ENCODE measurements at places on chromosomes 12 and 14.

- DNase-seq: no peak
Measured at GRCh38 chr14:20194101-20194500, 3.4 kb downstream of the OR11G2 start.

GRCh38 chr12:14695715-14696141, 671 bp downstream of the GUCY2C start:
- no peak for DNase-seq

DNA sequence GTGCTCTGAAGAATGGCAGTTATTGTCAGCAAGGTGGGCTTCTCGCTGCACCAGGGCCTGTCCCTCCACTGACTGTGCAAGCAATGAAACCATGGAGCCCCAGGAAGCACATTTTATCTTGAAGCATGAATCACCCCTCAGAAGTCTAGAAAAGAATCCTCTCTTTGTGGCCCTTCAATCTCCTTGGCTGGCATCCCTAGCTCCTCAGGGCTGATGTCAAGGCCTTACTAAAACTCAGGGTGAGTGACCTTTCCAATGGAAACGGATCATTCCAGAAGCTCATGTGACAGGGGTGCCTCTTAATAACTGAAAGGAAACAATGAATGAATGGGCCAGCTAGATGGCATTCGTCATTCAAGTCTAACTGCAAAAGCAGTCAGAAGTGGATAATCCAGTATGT, 22.3 kb upstream of the PLEKHH1 start:
- DNase-seq: no peak

GRCh38 chr12:130752692-130753230, 36.7 kb upstream of the RIMBP2 start:
- no peak for DNase-seq

GRCh38 chr14:84493779-84494178, 1036.2 kb upstream of the FLRT2 start:
- DNase-seq: no peak

GRCh38 chr14:103382376-103382775, 2.8 kb upstream of the MARK3 start:
- no peak for DNase-seq

GRCh38 chr12:109814600-109815150, 18.5 kb downstream of the TRPV4 start:
- DNase-seq: no peak

- no peak for DNase-seq
Measured at GRCh38 chr12:46787496-46788055, 38.2 kb downstream of the SLC38A4 start.

- peak; percentile 49 for DNase-seq
Measured at GRCh38 chr12:28440081-28440608, 249.9 kb downstream of the CCDC91 start.

- DNase-seq: no peak
Measured at GRCh38 chr12:49236423-49236822, 28.5 kb upstream of the TUBA1C start.

DNA sequence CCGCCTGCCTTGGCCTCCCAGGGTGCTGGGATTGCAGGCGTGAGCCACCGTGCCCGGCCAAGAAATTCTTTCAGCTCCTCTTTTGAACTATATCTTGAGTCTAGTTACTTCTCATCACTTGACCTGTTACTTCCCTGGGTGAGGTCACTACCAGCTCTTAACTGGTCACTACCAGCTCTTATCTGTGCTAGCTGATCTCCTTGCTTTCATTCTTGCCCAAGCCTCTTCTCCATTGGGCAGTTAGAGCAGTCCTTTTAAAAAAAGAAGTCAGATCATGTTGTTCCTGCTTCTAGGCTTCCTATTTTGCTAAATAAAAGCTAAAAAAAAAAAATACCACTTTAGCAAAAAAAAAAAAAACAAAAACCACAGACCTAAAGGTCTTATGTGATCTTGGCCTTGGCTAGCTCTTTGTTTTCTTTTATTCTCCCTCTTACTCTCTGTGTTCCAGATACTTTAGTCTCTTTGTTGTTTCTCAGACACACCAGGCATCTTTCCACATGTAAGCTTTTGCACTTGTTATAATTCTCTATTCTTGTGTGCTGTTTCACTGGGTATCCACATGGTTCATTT, 63.5 kb downstream of the RAD51B start:
- no peak for DNase-seq

- DNase-seq: no peak
Measured at GRCh38 chr12:52534482-52534881, 14.3 kb upstream of the KRT5 start.

DNA sequence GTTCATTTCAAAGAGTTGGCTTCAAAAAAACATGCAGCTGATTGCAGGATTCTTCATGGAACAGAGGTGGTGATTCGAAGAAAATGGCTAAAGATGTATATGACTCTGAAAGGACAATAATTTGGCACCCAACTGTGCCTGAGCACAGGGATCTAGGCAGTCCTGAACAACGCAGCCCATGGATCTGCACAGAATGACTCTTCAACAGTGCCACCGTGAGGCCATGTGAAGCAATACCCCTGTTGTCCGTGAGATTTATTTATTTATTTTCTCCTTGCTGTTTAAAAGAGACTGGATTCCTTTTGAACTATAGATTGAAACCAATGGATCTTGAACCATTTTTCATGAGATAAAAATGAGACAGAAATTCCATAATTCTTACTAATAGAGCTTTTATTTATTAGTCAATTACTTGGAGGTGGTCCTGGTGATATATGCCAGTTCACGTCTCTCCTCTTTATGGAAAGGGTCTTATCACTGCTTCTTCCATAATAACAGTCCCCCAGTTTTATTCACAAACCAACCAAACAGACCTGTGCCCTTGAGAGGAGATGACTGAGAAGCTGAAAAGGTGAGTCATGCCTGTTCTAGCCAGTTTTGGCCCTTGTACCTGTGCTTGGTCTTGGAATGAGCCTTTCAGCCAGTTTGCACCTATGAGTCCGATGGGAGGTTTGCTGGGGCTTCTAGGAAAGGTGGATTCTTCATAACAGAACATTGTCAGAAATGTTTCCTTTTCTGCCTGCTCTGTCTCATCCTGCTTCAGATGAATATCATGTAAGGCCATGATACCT, 1598.3 kb downstream of the AACS start:
- no peak for DNase-seq

GRCh38 chr14:70130482-70130881, 58.3 kb downstream of the SLC8A3 start:
- DNase-seq: peak; percentile 80

DNA sequence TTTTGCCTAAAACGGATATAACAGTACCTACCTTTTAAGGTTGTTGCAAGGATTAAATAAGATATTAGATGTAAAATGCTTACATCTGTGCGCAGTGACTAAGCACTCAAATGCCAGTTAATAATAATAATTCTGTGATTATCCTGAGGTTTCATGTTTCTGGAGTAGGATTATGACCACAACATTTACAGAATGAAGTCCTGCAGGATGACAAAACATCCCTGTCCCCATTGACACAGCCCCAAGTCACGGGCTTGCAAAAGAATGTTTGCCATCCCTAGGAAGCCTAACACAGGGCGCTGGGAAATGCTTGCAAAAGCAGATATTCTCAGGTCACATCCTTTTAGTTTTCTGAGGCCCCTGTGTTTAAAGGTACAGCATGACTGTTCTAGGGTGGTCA, 20.1 kb downstream of the SUSD6 start:
- DNase-seq: no peak

DNA sequence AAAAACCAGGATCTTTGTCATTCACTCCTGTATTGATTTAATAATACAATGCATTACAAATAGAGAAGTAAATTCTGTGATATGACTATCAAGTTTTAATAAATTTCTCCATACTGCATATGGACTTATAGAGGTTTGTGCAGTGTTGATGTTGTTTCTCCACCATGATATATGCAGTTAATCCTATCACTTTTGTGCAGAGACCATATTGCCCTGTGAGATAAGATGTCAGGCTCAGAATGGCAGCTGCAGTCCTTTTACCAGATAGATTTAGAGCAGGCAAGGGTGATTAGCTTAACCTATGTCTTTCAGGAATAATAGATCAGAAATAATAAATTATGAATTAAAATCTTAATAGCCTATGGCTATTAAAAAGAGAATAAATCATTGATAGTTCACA, 38.6 kb upstream of the KCNJ8 start:
- DNase-seq: no peak

GRCh38 chr14:24701062-24701461, 67.1 kb upstream of the GZMB start:
- no peak for DNase-seq

DNA sequence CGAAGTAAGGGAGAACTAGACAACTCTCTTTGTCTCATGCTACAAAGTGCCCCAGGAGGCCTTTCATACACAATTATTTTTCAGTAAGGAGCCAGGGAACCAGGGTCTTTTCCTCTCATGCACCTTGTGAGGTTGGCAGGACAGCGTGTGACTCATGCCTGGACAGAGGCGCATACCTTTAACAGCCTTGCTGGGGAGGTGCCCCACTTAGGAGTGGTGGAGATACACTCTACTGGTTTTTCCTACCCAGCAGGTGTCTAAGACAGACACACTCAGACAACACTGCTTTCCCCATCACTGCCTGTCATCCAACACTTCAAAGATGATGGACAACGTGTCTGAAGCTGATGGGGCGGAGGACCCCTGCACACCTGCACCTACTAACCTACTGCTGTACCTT, 49.1 kb downstream of the B4GALNT3 start:
- no peak for DNase-seq

- no peak for DNase-seq
Measured at GRCh38 chr12:128600886-128601285, 222.9 kb downstream of the SLC15A4 start.

GRCh38 chr12:66188584-66189485, at the start of gene IRAK3:
Gene IRAK3, plus strand, starts transcription at chr12:66189214. Its CDS starts 86 bp downstream, at chr12:66189300.
- DNase-seq: no peak

DNA sequence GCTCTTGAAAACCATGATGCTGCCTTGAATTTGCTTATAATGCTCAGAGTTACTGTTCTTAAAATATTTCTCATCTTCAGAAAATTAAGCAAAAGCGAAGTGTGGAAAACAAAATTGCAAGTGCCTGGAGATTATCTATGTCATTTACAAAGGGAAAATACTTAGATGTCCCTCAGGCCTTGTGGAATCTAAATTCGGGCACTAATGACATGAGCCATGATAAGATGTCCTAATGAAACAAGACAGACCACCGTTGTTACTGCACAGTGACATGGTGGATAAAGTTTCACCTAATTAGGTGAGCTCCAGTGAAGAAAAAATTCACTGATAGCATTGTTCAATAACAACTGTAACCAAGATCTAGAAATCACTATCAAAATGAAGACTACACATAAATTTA, 30.4 kb downstream of the PPP1R13B start:
- DNase-seq: no peak

GRCh38 chr12:11621797-11622423, 27.6 kb upstream of the ETV6 start:
- DNase-seq: no peak

DNA sequence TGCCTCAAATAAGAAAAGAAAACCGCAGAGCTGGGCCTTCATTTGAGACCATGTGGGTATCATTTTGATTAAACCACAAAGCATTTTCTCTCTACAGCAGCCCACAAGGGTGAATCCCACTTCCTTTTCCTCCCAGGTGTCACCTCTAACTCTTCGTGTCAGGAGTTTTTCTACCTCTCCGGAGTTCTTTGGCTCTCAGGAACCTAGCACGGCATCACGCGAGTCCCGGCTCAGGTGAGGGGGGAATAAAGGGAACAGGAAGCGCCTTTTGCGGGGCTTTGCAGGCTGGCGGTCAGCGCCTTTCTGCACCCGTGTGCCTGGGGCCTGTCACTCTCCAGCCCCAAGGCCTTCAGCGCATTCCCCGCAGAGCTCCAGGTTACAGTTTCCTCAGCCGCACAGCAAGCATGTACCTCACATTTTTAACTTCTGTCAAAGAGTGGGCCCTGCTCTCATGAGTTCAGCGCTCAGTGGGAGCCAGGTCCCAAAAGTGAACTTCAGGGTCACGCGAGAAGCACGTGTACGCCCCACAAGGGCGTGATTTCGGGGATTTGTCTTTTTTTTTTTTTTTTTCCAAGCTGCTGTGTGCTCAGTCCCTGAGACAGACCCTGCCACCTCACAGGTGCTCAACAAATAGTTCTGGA, 740 bp upstream of the PRPF40B start:
- DNase-seq: no peak

GRCh38 chr14:100822532-100823296, 3.2 kb upstream of the MEG3 start:
- DNase-seq: no peak

GRCh38 chr12:118290130-118290529, 82.6 kb downstream of the TAOK3 start:
- DNase-seq: no peak

- DNase-seq: no peak
Measured at GRCh38 chr12:39852346-39852745, 232.7 kb upstream of the ABCD2 start.

DNA sequence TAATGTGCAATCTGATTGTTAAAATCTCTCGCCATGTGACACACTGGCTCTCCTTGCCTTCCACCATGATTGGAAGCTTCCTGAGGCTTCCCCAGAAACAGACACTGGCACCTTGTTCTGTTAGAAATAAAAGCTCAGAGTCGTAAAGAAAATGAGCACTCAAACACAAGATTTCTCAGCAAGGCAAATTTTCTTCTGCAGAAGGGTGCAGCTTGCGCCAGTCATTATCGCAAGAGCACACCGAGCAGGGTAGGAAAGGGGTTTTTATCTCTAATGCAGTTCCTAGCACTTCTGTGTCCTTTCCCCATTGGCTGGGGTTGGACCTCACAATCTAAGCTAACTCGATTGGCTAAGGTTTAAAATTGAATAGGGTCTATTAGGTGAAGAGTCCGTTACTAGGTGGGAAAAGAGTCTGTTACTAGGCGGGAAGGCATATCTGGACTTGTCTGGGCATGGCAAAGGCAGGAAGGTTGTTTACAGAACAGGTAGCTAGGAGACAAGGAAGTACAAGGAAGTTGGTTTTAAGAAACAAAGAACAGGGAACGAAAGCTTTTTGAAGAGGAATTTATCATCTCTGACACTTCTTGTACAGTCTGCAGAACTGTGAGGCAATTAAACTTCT, 62.6 kb upstream of the BICD1 start:
- no peak for DNase-seq

DNA sequence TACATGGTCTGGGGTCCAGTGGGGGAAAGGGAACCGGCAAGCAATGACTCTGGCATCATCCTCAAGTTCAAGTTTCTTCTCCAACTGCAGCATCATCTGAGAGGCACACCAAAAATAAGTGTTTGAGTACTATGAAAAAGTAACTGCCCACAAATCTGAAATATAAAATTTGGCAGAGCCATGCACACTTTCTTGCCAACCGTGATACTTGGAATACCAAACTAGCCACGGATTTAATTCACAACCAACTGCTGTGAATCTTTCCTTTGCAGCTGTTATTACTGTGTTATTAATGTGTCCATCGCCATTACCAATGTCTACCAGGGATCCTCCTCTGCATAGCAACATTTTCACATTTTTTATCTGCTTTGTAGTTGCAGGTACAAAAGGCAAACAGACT, 74.6 kb downstream of the GXYLT1 start:
- no peak for DNase-seq

GRCh38 chr14:47539031-47539461, 136.4 kb downstream of the MDGA2 start:
- DNase-seq: no peak

Measured in NCI-H1417 treated with DMSO at 0.1 percent for 48 hours (cell line).